ENCODE measurements at places on chromosomes 12 and 14. TPM values are rescaled to one million over a fixed set of nuclear protein-coding genes. Genes with fewer than 3 reads are reported as not detected.

DNA sequence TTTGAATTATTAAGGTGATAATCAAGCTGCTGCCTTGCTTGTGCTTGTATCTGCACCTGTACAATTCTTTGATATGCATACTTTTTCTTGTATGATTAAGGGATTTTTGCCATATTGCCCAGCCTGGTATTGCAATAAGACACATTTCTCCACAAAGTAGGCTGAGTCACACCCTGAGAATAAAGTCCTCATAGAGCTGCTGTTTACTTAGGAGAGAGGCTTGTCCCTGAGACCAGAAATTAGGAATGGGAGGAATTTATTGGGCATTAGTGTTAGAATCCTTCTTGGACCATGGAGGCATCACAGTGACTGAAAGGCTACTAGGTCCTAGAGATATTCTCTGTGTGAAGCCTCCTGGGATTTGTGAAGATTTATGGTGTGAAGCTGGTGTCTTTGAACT is 506.8 kb upstream of the FBXO33 start:
- no peaks in the 10 kb centered on the region for H3K4me1 ChIP-seq
- DNase-seq: no peak
- H3K4me3 ChIP-seq: no peak overlapping the region
- no peak overlapping the region for H3K27ac ChIP-seq
- H3K27me3 ChIP-seq: no peaks in the 10 kb centered on the region

The SERPINA10 gene
- total RNA-seq: not detected

GRCh38 chr12:91332302-91332701 is 149.7 kb upstream of the DCN start:
- H3K27ac ChIP-seq: no peak overlapping the region
- H3K4me1 ChIP-seq: peaks cover 18% of the 10 kb centered on the region
- DNase-seq: no peak

DNA sequence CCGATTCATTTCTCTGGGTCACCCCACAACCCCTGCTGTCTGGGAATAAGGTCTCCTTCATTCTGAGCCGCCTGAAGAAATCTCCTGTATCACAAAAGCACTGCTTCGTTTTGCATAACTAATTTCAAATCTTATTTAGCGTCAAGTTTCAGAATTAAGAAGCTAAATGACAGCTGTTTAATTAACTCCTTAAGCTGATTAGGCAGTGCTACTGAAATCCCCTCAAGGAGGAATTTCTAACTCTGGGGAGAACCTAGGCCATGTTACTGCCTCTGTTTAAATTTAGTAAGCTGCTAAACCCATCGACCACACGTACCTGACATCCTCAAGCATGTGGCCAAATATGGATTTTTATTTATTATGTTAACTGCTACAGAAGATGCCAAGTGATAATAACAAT is 373.6 kb downstream of the GLT1D1 start:
- no peaks in the 10 kb centered on the region for H3K4me1 ChIP-seq
- H3K27ac ChIP-seq: no peak overlapping the region
- H3K27me3 ChIP-seq: no peaks in the 10 kb centered on the region

- no peak overlapping the region for H3K27ac ChIP-seq
- no peaks in the 10 kb centered on the region for H3K4me1 ChIP-seq
- no peaks in the 10 kb centered on the region for H3K27me3 ChIP-seq
- no peaks in the 10 kb centered on the region for H3K36me3 ChIP-seq
Observed at GRCh38 chr12:109529691-109530640, 43.3 kb downstream of the MMAB start.

DNA sequence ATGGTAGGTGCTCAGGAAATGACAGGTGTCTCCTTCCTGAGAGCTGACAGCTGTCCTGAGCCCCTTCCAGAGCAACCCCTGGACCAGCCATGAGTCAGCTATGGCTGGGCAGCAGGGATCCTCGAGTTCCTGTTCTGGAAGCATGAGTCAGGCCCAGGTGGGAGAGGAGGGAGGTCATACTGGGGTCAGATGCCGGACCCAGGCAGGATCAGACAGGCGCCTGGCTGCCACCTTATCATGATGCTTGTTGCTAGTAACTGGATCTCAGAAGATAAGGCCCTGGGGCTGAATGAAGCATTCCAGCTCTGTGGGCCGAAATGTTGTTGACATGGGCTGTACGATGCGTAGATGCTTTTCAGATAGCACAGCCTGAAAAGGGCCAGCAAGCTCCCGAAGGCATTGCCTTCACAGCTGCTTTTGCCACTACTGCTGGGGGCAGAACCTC is 17.4 kb upstream of the KRT7 start:
- no peaks in the 10 kb centered on the region for H3K27me3 ChIP-seq
- no peak overlapping the region for H3K27ac ChIP-seq
- H3K36me3 ChIP-seq: no peaks in the 10 kb centered on the region
- peaks cover 25% of the 10 kb centered on the region for H3K4me1 ChIP-seq

DNA sequence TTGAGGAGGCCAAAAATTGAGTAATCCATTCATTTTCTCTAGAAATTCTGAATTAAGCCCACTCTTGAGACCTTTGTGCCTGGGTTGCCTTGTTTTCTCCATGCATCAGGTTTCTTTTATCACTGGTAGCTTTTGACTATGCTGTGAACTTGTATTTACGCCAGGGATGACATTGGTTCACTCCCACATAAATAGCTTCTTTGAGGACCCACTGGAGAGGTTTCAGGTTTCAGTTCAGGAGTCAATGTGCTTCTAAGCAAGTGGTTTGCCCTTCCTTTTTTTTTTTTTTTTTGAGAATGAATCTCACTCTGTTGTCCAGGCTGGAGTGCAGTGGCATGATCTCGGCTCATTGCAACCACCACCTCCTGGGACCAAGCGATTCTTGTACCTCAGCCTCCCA is 10.2 kb upstream of the SLC17A8 start:
- H3K4me1 ChIP-seq: no peaks in the 10 kb centered on the region
- H3K36me3 ChIP-seq: no peaks in the 10 kb centered on the region
- no peak overlapping the region for H3K4me3 ChIP-seq
- H3K27ac ChIP-seq: no peak overlapping the region
- no peaks in the 10 kb centered on the region for H3K27me3 ChIP-seq

GRCh38 chr12:95134085-95134484 is 60.7 kb upstream of the NR2C1 start:
- no peaks in the 10 kb centered on the region for H3K27me3 ChIP-seq
- H3K36me3 ChIP-seq: no peaks in the 10 kb centered on the region
- H3K4me3 ChIP-seq: no peak overlapping the region
- H3K4me1 ChIP-seq: no peaks in the 10 kb centered on the region

- no peak for DNase-seq
- H3K4me3 ChIP-seq: no peak overlapping the region
- H3K4me1 ChIP-seq: peaks cover 70% of the 10 kb centered on the region
- H3K27me3 ChIP-seq: no peaks in the 10 kb centered on the region
- no peaks in the 10 kb centered on the region for H3K36me3 ChIP-seq
Observed at GRCh38 chr14:51657762-51658161, 6.1 kb downstream of the FRMD6 start.

DNA sequence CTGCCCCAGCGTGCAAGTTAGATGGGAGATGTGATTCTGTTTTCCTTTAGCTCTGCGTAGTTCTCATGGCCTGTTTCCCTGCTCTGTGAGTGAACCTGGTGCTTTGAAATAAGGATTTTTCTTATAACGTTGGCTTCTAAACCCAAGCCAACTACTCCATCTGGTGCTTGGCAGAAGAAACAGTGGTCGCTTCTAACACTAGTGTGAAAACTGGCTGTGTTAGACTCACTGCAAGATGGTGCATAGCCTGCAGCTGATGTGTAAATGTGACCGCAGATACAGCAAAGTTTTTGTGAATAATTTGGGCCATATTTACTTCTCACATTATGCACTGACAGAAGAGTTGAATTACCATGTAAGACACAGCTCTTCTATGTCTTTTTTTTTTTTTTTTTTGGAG is 12.2 kb downstream of the GTF2H3 start:
- no peaks in the 10 kb centered on the region for H3K4me1 ChIP-seq
- peaks cover 47% of the 10 kb centered on the region for H3K36me3 ChIP-seq
- no peaks in the 10 kb centered on the region for H3K27me3 ChIP-seq
- no peak overlapping the region for H3K27ac ChIP-seq
- no peak for DNase-seq

The GNPTAB gene
- 28.7 TPM for total RNA-seq

- no peak overlapping the region for H3K27ac ChIP-seq
- DNase-seq: no peak
- H3K36me3 ChIP-seq: no peaks in the 10 kb centered on the region
- peaks cover 61% of the 10 kb centered on the region for H3K4me1 ChIP-seq
Observed at GRCh38 chr14:91380610-91381371, 36.8 kb downstream of the CCDC88C start.

- no peak for DNase-seq
- H3K27ac ChIP-seq: peak overlapping the region; percentile 43
- H3K4me3 ChIP-seq: no peak overlapping the region
- H3K4me1 ChIP-seq: peaks cover 39% of the 10 kb centered on the region
Observed at GRCh38 chr12:105252901-105253300, 16.9 kb upstream of the APPL2 start.

DNA sequence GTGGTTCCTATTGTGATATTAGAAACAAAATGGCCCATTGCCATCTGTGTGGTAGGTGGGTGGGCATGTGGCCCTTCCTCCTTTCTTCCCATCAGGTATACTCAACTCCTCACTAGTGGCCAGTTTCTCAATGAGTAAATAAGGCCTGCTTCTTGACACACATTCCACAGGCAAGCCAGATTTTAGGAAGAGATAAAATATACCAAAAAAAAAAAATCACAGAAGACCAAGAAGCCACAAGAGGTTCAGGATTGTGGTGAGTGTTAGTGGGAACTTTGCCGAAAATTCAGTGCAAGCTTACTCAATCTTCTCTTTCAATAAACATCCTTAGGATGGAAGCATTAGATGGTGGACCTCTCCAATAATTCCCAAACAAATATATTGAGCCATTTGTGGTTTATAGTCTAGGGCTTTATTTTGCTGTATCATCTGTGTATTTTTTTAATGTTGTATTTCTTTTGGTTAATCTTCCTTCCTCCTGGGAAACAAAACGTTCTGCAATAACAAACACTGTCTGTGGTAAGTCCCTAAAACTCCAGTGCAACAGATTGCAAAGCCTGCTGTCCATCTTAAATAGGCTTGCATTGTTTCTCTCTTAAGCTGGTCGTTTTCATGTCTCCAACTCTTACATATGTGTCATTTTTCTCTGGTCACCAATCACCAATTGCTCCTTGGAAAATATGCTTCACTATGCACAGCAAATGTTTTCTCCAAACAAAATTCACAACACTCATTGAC is 289.9 kb upstream of the KITLG start:
- H3K4me1 ChIP-seq: no peaks in the 10 kb centered on the region
- H3K27ac ChIP-seq: no peak overlapping the region
- H3K4me3 ChIP-seq: no peak overlapping the region
- no peaks in the 10 kb centered on the region for H3K27me3 ChIP-seq
- H3K36me3 ChIP-seq: no peaks in the 10 kb centered on the region

GRCh38 chr12:41419131-41419893 is 231.2 kb downstream of the PDZRN4 start:
- no peak overlapping the region for H3K4me3 ChIP-seq
- no peaks in the 10 kb centered on the region for H3K36me3 ChIP-seq
- no peaks in the 10 kb centered on the region for H3K4me1 ChIP-seq
- no peak for DNase-seq
- no peaks in the 10 kb centered on the region for H3K27me3 ChIP-seq

The LRRC43 gene
- total RNA-seq: not detected

- H3K36me3 ChIP-seq: no peaks in the 10 kb centered on the region
- no peak for DNase-seq
- no peak overlapping the region for H3K4me3 ChIP-seq
Observed at GRCh38 chr12:12456637-12457036, 99.8 kb downstream of the BORCS5 start.

DNA sequence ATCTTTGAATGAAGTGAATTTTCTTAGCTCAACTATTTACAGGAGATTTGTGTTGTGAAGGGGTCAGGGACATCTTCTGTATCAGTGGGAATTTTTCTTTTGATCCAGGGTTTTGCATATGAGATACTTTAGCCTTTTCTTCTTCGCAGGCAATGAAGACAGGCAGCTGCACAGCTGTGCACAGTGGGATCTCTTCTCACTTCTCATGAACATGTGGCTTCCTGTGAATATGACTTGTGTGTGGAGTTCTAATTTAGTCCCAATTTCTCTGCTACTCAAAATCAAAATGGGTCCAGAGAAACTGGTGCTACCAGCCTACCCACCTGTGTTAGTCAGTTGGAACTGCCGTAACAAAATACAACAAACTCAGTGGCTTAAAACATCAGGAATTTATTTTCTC is 37.8 kb downstream of the ARF6 start:
- H3K4me1 ChIP-seq: no peaks in the 10 kb centered on the region
- no peak for DNase-seq
- H3K36me3 ChIP-seq: no peaks in the 10 kb centered on the region
- no peak overlapping the region for H3K4me3 ChIP-seq
- no peaks in the 10 kb centered on the region for H3K27me3 ChIP-seq

DNA sequence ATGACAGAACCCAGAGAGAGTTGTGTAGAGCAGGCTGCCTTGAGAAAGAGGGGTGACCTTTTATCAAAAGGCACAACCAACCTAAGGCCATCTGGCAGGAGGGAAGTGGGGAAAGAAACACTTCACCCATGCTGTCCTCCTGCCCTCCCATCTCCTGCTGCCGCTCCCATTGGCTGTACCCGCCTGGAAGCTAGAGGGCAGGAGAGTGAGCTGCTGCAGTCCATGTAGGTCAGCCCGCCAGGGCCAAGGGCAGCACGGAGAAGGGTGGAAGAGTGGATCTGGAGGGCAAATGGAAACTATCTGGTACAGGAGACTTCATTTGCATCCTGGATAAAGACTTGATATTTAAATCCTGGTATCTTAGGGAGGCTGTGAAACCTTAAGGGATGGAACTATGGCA is 11.5 kb upstream of the CABP1 start:
- no peaks in the 10 kb centered on the region for H3K4me1 ChIP-seq
- H3K36me3 ChIP-seq: no peaks in the 10 kb centered on the region
- DNase-seq: no peak
- H3K27me3 ChIP-seq: no peaks in the 10 kb centered on the region
- no peak overlapping the region for H3K4me3 ChIP-seq
- H3K27ac ChIP-seq: no peak overlapping the region

- H3K27me3 ChIP-seq: no peaks in the 10 kb centered on the region
- H3K4me3 ChIP-seq: peak overlapping the region; percentile 27
- H3K27ac ChIP-seq: peak overlapping the region; percentile 99
- no peak for DNase-seq
- peaks cover 43% of the 10 kb centered on the region for H3K4me1 ChIP-seq
Observed at GRCh38 chr12:6603095-6603567, 4.0 kb downstream of the CHD4 start.

The DEGS2 gene
- total RNA-seq: 19.9 TPM
